ENCODE measurements at places on chromosomes 5 and 9. TPM values are rescaled to one million over a fixed set of nuclear protein-coding genes. Genes with fewer than 3 reads are reported as not detected.

DNA sequence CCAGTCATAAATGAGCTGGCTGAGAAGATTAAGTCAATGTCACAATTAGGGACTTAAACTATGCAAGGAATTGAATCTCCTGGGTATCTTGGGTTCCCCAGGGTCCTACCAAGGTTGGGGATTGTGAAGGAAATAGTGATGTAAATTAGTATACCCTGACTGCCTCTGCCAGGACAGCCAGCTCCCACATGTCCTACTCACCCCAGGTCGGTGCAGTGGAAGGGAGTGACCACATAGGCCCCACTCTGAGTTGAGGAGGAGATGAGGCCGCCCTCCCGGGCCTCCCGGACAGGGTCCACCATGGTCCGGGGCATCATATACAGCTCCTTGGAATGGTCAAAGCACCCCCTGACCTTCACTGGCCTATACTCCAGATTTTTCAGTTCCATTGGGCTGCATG lies 2.7 kb downstream of the SURF1 start:
- H3K36me3 ChIP-seq: peaks cover 30% of the 10 kb centered on the region
- no peak overlapping the region for H3K27ac ChIP-seq
- no peak for DNase-seq
- H3K4me1 ChIP-seq: peaks cover 37% of the 10 kb centered on the region
- no peaks in the 10 kb centered on the region for H3K27me3 ChIP-seq
- H3K4me3 ChIP-seq: no peak overlapping the region

Gene ADRB2
- 6.3 TPM for total RNA-seq

Gene GABBR2
- not detected for total RNA-seq

GRCh38 chr5:138789771-138790242 lies 36.6 kb downstream of the CTNNA1 start:
- H3K27ac ChIP-seq: no peak overlapping the region
- DNase-seq: no peak
- H3K27me3 ChIP-seq: peaks cover 59% of the 10 kb centered on the region

Gene KCNIP1
- total RNA-seq: not detected

Gene ANKRD18A
- 1.2 TPM for total RNA-seq

GRCh38 chr5:180171568-180172094 lies 37.4 kb downstream of the RASGEF1C start:
- no peak for DNase-seq
- H3K27me3 ChIP-seq: no peaks in the 10 kb centered on the region
- no peak overlapping the region for H3K4me3 ChIP-seq
- H3K4me1 ChIP-seq: no peaks in the 10 kb centered on the region
- no peak overlapping the region for H3K27ac ChIP-seq
- H3K36me3 ChIP-seq: no peaks in the 10 kb centered on the region
